ENCODE measurements at places on chromosomes 6 and 20.

DNA sequence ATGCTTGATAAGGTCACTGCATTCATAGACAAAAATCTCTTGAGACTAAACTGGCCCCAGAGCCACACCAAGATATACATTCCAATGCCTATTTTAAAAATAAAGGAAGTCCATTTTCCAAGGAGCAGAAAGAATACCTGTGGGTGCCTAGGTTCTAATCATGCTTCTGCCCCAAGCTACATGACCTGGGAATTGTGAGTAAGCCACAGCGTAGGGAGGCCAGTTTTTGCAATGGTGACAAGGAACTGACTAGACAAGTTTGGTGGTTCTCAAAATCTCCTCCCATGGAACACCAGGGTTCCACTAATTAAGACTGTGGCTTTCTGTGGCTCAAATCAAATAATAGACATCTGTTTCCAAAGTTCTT lies 83.3 kb downstream of the GMDS start:
- no peak for DNase-seq

- no peak for DNase-seq
Observed at GRCh38 chr6:118665011-118665410, 13.6 kb upstream of the CEP85L start.

DNA sequence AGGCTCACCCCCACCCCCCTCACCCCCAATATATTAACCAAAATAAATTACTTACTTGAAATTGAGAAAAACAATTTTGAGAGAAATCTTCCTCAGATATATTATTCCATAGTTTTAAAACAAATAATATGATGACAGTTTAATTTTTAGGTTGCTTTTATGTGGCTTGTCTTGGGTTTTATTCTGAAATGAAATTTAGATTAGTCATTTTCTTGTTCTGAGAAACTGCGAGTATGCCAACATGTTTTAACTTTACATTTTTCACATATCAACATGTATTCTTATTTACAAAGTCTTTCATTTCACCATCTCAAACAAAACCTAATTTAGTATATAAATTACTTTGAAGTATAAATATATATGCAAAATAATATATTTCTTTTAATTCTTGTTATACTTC lies 11.1 kb downstream of the REV3L start:
- DNase-seq, result no peak

DNA sequence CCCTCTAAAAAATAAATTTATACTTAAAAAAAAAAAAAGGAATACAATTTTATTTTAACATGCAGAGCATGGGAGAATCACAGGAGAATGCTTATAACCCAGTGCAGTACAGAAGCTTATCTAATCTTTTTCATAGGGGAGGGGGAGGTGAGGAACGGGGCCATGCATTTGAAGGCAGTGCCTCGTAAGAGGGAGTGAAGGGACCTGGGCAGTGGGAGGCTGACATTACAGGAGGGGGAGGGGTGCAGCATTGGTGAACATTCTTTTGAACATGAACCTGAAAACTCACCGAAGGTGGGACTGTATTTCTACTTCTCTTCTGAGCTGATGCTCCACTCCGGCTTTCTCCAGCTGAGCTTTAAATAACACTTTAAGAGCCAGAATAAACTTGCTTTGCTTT lies 9.3 kb downstream of the AURKA start:
- DNase-seq, result no peak

DNA sequence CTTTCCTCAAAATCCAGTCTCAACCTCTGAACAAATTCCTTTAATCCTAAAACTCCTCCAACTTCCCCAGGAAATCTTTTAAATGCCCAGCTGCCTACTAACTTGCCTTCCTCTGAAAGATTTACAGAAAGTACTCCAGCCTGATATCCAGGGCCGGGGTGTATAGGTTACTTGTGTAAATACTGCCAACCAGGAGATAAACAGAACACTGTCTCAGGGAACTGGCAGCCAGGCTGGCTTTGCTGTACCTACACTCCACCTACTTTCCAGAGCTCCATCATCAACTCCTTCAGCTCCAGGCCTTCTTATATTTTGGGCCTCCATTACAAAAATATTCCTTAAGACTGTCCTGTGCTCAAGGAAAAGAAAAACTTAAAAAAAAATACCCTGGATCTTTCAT lies 85.9 kb downstream of the CEP162 start:
- DNase-seq, result no peak

DNA sequence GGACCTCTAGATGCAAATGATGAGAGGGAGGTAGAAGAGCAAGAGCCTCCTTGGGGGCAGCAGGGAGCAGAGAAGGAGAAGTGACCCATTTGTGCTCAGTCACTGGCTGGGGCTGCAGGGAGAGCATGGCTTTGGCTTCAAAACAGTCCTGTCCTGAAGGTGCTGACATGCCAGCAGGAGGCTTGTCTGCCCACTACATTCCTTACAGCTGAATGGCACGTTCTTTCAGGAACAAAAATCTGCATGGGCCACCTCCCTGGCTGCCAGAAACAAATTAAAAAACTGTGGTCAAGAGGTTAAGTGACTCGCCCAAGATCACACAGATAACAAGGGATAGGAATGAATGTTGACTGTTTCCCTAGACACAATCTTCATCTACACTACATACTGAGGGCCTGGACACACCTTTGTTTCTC lies 188.8 kb downstream of the HIVEP2 start:
- peak; percentile 41 for DNase-seq

DNA sequence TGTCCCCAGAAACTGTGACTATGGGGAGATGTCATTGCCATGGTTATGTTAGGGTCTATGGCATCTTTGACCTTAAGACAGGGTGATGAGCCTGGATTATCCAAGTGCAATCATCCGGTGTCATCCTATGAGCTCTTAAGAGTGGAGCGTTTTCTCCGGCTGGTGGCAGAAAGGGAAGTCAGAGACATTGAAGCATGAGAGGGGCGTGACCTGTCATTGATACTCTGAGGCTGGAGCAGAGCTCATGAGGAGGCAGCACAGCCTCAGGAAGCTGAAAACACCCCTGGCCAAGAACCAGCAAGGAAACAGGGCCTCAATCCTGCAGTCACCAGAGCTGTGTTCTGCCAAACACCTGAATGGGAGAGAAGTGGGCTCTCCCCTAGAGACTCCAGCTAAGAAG lies 59.6 kb downstream of the ANKRD60 start:
- DNase-seq, result no peak

- no peak for DNase-seq
Observed at GRCh38 chr20:58102744-58103516, 125.5 kb downstream of the ANKRD60 start.

DNA sequence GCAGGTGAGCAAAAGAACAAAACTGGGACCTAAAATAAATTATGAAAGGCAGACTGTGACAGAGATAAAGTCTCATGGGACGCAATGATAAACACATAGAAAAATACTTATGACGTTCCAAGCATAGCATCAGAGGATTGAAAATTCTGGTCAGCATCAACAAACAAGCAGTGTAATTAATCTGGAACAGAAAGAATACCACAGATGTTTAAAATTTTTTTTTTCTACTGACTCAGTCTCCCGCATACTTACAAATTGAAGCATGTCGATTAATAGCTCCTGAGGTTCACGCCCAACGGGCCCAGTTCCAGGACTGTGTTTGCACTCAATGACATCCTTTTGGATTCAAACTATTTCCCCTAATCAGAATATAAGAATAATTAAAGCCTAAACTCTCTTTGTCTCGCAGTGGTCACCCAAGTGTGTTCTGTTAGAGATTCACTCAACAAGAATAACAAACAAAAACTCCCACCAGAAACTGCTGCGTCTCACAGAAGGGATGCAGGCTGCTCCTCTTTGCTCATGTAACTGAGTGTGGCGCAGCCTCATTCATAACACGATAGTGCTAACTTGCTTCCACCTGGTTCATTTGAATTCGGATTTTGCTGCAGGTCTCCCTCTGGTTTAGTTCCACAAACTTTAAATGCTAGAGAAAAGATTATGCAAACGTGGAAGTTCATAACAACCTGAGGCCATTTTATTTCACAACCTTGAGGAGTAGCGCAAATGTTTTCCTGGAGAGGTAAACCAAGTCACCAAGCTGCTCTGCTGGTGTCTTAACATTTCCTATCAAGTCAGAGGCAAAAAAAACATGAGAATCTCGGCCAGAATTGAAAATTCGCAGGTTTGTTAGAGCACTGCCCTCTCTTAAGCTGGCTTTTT lies 69.0 kb upstream of the CITED2 start:
- no peak for DNase-seq

DNA sequence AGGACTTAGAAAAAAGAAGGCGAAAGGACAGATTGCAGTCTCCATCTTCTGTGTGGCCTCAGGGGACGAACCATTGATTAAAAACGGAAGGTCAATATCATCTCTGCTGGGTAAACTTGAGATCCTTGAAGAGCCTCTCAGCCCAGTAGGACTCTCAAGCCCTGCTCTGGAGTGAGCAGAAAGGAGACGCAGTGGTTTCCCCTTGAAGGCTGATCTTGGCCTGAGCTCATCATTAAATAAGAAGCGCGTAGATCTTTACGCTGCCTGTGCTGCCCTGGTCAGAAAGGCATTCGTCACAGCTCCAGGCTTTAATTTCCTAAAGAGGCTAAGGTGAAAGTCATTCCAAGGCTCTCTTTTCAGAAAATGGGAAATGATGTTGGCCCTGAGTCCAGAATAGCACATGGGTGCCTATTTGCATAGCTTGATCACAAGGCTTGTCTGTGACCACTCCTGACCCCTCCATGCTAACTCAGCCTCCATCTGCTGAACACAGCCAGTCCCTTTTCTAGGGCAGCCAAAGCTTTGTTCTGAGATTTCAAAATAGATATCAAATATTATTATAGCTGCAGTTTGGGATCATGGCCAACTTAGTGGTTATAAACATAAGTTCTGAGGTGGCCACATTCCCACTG lies 29.3 kb upstream of the XRN2 start:
- no peak for DNase-seq

DNA sequence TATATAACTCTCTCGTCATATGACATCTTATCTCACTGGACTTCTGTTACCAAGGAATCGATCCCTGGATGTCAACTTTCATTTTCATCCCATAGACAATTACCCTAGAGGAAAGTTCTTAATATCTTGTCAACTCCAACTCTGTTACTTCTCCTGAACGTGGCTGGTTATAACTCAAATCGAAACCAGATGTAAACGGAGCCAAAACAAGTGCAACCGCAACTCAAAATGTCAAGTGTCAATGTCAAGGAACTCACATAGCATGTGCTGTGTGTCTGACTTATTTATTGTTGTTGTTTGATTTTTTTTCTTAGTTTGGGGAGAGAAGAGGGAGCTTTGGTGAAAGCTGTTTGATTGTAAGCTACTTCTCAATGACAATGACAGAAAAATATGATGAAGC lies 108.6 kb downstream of the VIP start:
- DNase-seq, result no peak

DNA sequence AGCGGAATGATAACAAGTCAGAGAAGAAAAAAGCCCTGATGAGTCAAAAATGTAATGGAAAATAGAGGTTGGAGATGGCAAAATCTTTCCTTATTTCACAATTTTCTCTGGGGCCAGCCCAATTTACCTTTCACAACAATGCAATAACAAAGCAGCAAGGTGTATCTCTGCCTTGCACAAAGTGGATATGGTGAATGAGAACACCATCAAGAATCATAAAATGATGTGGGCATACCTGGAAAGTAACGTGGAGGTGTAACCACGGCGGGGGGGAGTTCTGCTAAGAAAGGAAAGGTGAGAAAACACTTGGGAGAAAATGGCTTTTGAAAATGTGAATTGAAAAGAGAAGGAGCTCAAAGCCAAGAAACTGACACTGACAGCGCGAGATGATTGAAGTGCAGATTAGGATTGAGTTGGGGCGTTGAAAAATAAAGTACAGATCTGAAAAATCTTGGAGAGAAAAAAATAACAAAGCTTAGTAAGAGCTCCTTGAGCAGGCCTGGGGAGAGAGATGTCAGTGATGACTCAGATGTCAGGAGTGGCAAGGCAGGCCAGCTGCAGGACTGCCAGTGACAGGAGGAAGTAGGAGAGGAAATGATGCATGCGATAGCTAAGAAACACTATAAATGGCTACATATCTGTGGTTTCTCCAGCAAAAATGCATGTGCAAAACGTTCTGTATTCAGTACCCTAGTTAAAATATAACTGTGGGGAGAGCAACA lies 26.2 kb downstream of the ARHGAP18 start:
- peak; percentile 71 for DNase-seq

- no peak for DNase-seq
Observed at GRCh38 chr6:11054722-11055121, 10.6 kb upstream of the ELOVL2 start.

Data from heart left ventricle (tissue), 16 donors.